Hematopoietic multipotent progenitor cell treated with erythropoietin and hydrocortisone succinate and interleukin-3 and kit ligand, for 15 days (in vitro differentiated cells): ENCODE measurements at places on chromosomes 3 and 15.

DNA sequence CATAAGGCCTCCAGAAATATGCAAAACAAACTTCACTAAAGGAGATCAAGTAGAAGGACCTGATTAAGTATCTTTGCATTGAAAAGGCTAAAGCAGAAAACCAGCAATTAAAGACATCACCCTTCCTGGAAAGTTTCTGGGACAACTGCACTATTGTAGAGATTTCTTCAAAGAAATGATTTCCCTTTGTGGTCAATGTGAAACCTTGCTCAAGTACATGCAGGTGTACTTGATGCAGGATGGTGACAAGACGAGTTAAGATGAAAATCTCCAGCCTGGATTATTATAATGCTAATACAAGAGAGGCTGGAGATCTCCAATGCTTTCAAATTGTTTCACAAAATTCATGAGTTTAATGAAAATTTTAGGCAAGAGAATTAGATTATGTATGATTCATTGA lies 208.4 kb downstream of the TIGIT start:
- no peak for DNase-seq

GRCh38 chr15:62068071-62068809 lies 1.5 kb downstream of the C2CD4A start:
- DNase-seq: no peak

DNA sequence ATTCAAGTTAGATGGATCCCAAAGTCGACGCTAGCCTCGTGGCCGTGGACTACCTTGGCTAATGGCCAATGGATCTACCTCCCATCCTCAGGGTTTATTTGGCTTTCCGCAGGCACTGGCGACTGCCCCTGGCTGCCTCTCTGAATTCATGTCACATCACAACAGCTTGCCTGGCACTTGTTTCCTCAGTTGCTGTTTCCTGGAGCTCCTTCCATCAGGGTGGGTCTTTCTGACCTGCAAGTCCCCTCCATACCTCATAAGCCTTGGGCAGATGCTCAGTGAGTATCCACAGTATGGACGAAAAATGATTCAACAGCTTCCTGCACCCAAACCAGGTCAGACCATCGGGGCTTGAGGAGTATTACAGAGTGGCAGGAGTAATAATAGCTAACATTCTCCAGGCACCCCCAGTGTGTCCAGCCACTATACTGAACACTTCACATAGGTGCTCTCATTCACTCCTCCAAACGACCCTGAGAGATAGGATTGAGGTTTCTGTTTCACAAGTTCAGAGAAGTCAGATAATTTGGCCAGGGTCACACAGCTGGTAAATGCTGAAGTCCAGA lies 311.5 kb downstream of the TLE3 start:
- no peak for DNase-seq

DNA sequence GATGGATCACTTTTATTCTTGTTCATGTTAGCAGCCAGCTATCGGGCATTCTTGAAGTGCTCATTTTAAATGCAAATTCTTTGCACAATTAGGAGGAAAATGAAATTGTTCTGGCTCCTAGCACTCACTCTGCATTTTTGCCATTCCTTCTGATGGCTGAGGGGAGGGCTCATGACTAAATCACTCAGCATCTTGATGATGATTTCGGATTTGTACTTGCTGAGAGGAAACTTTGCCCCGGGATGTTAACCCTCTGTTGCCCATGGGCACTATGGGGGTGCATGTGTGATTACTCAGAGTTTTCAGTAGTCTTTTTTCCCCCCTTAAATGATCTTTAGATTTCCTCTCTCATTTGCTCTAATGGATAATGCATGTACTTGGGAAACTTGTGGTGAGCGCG lies 299.6 kb upstream of the C2CD4B start:
- no peak for DNase-seq

GRCh38 chr3:161821591-161821990 lies 325.0 kb downstream of the OTOL1 start:
- no peak for DNase-seq

DNA sequence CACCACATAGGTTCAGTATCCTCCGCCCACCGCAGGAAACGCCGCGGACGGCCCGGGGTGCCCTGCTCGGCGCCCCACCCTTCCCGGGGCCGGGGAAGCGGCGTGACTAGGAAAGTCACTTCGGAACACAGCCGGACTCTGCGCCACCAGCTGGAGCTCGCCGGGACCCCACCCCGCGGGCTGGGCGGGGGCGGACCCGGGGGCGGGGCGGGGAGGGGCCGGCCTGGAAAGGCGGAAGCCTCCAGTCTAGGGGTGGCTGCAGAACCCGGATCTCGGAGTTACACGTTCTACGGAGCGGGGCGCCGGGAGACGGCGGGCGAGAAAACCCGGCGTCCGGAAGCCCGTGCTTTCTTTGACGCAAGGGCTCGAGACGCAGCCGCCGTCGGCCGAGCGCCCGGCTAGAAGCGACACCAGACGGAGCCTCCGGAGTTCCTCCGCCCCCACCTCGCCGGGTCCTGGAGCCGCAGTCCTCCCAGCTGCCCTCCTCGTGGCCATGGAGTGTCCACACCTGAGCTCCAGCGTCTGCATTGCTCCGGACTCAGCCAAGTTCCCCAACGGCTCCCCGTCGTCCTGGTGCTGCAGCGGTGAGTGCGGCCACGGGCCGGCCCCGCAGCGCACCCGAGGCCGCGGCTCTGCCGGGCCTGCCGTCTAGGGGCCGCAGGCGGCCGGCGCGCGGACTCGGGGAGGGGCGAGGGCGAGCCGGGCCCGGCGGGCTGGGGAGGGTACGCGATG lies at the start of gene USP3:
TSS of gene USP3 (plus strand) at position 347 of the 732 bp plus-strand sequence. CDS start at position 494, 147 bp downstream.
- DNase-seq: peak; percentile 93

- no peak for DNase-seq
Observed at GRCh38 chr3:179308001-179308400, 14.8 kb upstream of the ZNF639 start.

DNA sequence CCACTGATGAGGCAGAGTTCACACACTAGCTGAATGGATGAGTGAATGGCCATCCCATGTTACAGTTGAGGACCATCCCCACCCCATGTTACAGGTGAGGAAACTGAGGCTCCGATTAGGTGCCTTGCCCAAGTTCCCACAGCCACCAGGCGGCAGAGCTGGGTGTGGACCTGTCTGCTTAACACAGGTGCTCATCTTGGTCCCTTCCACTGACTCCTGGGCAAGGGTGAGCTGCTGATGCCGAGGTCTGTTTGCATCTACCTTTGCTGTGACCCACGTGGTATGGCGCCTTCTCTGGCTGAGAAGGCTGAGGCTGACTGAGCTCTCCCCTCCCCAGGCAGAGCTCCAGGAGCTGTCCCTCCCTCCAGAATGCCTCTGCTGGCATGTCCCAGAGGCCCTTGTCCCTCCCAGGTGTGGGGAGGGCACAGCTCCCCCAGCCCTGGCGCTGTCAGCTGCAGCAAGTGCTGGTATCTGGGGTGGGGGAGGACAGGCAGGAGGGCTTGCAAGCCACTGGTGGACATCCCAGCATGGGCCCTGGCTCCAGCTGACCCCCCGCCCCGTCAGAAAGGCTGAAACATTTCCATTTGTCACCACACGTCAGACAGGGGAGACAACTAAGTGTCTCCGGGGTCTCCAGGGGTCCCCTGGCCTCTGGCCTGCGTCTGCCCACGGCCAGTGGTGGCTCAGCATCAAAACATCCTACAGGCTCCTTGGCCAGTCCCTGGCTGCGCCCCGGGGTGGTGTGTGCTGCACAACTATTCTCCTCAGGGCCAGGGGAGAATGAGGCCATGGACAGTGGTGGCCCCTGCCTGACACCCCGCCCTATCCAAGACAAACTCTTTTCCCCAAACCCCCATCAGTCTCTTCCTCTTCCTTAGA lies 105.4 kb downstream of the ADCY5 start:
- DNase-seq: no peak

GRCh38 chr15:97899981-97900380 lies 60.5 kb upstream of the ARRDC4 start:
- DNase-seq: no peak

DNA sequence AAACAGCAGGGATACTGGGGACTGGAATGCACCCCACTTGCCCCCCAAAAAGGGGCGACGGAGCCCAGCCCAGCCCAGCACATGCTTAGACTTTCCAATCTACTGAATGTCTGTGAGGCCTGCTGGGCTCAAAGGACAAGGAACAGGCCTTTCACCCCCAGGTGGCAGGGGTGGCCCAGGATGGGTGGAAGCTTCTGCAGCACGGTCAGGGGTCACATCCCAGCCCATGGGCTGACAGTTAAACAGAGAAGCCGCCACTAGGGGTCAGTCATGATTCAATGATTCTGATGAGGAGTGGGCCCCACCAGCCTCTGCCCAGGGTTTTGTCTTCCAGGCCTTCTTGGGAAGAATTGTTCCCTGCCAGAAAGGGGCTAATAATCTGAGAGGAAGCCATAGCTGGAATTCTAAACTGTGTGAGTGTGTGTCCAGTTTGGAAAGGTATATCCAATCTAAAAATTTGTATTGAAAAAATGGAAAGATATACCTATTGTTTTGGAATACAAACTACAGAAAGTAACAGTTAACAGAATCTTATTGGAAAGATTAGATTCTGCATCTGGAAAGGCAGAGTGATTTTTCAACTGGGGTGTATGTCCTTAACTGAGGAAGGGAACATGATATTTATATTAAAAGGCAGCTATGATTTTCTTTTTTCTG lies 2.2 kb downstream of the CHRNB4 start:
- DNase-seq: peak; percentile 12

DNA sequence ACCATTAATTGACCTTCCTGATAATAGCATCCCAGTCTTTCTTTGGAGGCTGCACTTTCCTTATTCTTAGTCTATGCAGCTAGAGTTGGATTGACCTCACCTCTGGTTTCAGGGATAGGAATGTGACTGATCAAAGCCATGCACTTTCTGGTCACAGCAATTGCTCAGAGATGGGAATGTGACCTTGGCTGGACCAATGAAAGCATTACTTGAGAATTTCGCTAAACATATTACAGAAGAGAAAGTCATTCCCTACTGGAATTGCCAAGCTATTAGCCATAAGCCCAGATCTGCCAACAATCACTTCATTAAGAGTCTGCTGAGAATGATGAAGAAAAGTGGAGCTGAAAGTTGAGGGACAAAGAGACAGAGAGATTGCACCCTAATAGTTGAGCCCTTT lies 32.7 kb downstream of the RTP1 start:
- DNase-seq: no peak

DNA sequence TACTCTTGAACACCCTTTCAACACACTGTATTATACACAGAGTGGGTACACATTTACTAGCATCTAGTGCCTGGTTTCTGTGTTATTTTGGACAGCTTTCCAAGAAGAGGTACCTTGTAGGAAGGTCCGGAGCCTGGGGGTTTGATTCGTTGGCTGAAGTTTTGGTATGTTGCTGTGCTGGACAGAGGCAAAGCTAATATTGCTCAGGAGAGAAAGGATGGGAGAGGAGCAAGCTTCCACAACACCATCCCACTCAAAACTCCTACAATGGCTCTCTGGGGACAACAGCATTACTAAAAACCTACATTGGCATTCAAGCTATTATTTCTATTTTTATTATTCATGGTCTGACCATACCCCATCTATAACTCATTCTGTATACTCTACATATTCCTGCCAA lies 1.1 kb upstream of the LYSMD2 start:
- DNase-seq: no peak

GRCh38 chr3:150227839-150228238 lies 180.3 kb upstream of the TSC22D2 start:
- peak; percentile 46 for DNase-seq

- no peak for DNase-seq
Observed at GRCh38 chr15:100112636-100113305, 229.0 kb downstream of the ADAMTS17 start.

DNA sequence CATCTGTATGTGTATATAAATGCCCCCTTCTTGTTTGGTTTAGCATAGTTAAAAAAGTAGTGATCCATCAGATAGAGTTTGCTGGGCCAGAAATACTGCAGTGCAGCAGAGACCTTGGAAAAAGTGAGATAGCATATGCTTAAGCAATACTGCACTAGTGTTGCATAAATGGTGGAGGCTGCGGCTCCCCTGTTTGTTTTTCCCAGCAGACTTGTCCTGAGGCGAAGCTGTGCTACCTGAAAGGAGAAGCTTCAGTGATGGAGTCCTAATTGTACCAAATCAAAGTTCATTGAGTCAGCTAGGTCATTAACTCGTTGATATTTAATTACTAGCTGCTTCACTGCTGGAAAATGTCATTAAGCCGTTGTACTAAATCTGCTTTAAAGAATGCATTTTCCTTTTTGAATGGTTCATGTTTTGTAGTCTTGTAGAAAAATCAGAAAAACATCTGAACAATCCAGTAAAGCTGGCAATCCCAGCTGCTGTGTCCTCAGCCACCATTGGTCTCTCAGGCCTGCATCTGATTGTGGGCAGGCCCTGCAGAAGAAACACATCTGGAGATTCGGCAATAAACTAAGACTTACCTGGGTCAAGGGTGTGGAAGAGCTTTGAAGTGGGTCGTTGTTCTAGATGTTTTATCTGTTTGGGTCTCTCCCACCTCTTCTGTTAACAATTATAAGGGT lies 169.6 kb downstream of the B3GALNT1 start:
- no peak for DNase-seq

DNA sequence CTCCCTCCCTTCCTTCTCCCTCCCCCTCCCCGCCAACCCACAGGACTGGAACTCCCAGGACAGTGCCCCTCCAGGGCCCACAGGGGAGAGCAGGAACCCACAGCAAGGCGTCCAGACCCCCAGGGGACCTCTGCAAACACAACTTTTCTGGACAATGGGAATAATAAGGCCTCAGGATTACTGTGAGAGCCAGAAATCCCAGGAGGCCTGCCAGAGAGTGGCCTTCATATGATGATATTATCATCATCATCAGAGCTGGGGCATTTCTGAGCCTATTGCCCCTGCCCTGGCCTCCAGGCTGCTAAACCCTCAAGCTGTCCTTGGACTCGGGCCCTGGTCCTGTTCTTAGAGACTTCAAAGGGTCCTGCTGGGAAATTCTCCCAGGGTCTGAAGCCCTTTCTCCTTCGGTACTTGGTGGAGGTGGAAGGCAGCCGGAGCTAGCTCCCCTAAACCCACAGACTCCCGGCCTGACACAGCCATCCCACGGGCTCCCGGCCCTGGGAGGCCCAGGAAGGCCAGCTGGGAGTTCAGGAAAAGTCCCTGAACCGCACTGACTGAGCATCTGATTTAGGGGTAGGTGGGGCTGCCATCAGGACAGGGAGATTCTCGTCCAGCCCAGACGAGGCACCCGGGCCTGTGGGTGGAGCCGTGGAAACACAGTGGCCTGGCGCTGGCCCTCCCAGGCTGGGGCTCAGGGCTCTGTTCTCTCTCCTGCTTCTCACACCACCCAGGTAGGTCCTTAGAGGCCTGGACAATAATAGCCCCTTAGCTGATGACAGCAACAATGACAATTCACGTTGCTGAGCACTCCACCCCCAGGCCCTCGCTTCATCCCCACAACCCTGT lies 4.9 kb downstream of the CALML4 start:
- no peak for DNase-seq

- DNase-seq: no peak
Observed at GRCh38 chr3:190001426-190001825, 119.3 kb downstream of the P3H2 start.
